ENCODE measurements at places on chromosomes 6 and 20.
A peak's percentile ranks its signal among the peaks of the same experiment; 100 is the strongest.

- DNase-seq = no peak
- no peaks in the 10 kb centered on the region for H3K27me3 ChIP-seq
These were observed 37.1 kb downstream of the MAN1A1 start for GRCh38 chr6:119312441-119312840.

- no peak overlapping the region for H3K4me3 ChIP-seq
- H3K4me1 ChIP-seq = no peaks in the 10 kb centered on the region
- H3K27me3 ChIP-seq = no peaks in the 10 kb centered on the region
- no peak overlapping the region for H3K27ac ChIP-seq
These were observed 5.0 kb downstream of the SMIM28 start for GRCh38 chr6:138382498-138383265.

DNA sequence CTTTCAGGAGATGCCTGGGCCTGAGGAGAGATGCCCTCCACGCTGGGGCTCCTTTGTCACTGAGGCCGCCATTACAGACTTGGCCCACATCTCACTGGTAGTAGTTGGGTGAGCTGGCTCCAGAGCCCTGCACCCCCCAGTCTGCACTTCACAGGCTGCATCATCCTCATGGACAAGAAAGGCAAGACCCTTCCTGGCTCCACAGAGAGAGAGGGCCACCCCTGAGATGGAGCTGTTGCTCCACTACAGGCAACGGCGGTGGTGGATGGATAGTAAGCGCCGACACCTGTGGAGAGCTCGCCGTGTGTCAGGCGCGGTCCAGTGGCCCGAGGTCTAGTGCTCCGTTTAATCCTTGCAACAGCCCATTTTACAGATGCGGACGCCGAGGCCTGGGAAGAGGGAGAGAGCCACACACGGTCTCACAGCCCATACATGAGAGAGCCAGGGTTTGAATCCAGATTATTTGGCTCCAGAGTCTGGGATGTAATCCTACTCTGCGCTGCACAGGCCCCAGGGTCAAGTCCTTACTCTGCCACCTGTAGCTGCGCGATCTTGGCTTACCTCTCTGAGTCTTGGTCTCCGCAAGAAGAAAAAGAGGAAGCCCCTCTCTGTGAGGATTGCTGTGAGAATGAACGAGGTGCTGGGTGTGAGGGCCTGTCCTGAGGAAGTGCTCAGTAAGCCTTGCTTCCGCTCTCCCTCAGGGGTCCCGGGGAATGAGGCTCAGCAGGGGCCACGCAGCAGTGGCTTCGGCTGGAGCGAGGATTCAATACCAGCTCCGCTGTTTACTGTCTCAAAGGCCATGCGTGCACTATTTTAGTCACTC lies 34.5 kb downstream of the SPDEF start:
- DNase-seq = no peak
- no peak overlapping the region for H3K4me3 ChIP-seq
- H3K27ac ChIP-seq = no peak overlapping the region
- H3K27me3 ChIP-seq = no peaks in the 10 kb centered on the region
- no peaks in the 10 kb centered on the region for H3K36me3 ChIP-seq
- no peaks in the 10 kb centered on the region for H3K4me1 ChIP-seq

DNA sequence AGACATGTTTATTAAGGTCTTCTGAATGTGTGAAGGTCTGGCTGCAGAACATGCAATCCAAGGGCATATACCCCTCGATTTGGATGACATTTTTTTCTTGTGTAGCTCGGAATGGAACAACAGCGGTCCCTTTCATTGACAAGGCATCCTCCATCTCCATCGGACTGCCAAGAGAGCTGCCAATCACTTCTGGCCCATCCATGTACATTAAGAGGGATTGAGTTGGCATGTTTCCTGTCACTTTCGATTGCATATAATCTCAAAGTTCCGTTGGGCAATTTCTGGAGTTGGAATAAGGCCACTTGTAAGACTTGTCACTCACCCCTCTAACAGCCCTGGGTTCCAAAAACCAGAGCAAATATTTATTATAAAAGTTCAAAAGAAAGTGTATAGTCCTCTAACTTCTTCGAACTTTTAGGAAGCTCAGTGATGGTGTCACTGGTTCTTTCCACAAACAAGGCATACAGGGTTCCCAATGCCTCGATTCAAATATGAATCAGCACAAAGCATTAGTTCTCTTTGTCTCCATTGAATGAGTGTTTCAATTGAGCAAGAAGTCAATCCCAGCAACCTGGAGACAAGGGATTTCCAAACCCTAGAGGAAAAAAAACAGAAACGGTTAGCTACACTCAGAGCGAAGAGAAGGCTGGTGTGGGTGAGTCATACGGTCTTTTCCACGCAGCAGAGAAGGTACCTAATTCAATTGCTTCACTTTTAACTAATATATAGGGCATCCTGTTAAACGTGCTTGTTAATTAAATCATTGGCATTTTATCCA lies 10.9 kb downstream of the ZNF217 start:
- H3K4me3 ChIP-seq = peak overlapping the region; percentile 90
- H3K27ac ChIP-seq = peak overlapping the region; percentile 94
- H3K36me3 ChIP-seq = peaks cover 58% of the 10 kb centered on the region
- H3K4me1 ChIP-seq = peaks cover 74% of the 10 kb centered on the region

DNA sequence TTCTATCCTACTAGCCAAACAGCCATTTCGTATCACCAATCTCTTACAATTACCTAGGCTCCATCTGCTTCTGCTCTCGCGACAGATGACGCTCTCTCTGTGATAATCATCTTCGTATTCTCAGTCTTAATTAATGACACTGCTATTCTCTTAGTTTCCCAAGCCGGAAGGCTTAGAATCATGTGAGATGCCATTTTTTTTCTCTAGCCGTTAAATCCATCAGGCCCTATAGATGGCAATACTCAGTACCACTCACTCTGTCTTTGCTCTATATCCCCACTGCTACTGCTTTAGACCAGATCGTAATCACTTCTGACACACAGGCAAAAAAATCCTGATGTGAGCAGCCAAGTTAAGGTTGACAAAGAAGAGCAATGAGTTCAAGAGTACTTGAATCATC lies 2.1 kb upstream of the THEMIS start:
- DNase-seq = peak; percentile 31
- H3K36me3 ChIP-seq = peaks cover 41% of the 10 kb centered on the region
- peak overlapping the region; percentile 88 for H3K27ac ChIP-seq

- H3K36me3 ChIP-seq = peaks cover 3% of the 10 kb centered on the region
- no peaks in the 10 kb centered on the region for H3K27me3 ChIP-seq
- peak overlapping the region; percentile 30 for H3K27ac ChIP-seq
- H3K4me1 ChIP-seq = peaks cover 24% of the 10 kb centered on the region
These were observed 4.5 kb downstream of the BCAS4 start for GRCh38 chr20:50799176-50799889.

DNA sequence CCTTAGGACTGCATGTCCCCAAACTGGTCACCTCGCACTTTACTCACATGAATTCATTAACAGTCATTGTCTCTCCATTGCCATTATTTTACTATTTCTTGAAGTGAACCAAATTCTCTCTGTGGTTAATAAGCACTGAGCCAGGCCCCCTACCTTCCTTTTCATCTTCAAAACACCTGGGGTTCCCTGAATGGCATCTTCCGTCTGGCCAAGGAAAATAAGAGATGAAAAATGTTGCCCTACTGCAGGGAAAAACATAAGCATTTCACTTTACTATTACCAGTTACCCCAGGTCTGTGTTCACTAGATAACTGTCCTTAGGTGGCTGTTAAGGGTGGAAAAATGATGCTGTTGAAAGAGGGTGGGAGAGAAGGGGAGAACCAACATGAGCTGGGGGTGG lies 10.0 kb upstream of the NKX2-2 start:
- H3K27me3 ChIP-seq = peaks cover 69% of the 10 kb centered on the region
- peaks cover 12% of the 10 kb centered on the region for H3K4me1 ChIP-seq
- no peak for DNase-seq
- no peaks in the 10 kb centered on the region for H3K36me3 ChIP-seq
- no peak overlapping the region for H3K27ac ChIP-seq

DNA sequence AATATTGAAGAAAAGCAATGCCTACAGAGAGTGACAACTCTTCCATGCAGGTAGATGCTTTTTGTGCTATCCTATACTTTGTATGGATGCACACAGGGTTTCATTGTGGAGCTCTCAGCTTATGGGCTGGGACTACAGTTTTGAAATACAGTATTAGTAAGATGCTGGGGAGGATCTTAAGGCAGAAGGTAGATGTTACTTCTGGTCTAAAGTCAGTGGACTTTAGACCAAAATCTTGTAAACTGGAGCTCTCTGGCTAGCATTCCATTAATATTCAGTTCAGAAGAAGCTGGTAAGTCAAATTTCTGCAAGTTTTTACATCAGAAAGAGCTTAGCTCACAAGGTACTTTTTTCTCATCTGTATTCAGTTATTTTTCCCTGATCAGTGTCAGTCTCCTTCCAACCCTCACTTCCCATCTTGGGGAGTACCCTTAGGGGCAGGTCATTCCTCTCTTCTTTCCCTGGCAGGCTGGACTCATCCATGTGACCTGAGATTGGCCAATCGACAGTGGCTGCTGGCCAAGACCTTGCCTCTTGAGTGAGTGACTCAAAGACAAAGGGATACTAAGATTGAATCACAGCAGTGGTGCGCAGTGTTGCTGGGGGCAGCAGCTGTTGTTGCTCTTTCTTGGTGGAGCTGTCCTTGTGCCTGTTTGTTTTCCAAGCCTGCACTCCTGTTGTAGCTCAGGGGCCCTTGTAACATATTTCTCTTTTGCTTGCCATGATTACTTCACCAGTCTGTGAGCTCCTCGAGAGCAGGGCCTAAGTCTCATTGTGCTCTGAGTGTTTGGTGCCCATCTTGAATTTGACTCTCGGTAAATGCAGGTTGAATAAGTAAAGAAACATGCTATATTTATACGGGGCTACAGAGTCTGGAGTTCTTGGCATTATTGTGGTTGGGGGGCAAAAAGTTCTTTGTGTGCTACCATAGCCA lies 2.8 kb upstream of the PHF20 start:
- peaks cover 46% of the 10 kb centered on the region for H3K4me1 ChIP-seq
- H3K27ac ChIP-seq = peak overlapping the region; percentile 100
- DNase-seq = peak; percentile 77
- peaks cover 15% of the 10 kb centered on the region for H3K36me3 ChIP-seq

GRCh38 chr6:83815631-83816272 lies 37.4 kb upstream of the RIPPLY2 start:
- peaks cover 2% of the 10 kb centered on the region for H3K27me3 ChIP-seq
- H3K27ac ChIP-seq = no peak overlapping the region
- H3K4me1 ChIP-seq = no peaks in the 10 kb centered on the region
- no peak overlapping the region for H3K4me3 ChIP-seq
- no peaks in the 10 kb centered on the region for H3K36me3 ChIP-seq
- no peak for DNase-seq
